ENCODE measurements at places on chromosomes 5 and 9.

DNA sequence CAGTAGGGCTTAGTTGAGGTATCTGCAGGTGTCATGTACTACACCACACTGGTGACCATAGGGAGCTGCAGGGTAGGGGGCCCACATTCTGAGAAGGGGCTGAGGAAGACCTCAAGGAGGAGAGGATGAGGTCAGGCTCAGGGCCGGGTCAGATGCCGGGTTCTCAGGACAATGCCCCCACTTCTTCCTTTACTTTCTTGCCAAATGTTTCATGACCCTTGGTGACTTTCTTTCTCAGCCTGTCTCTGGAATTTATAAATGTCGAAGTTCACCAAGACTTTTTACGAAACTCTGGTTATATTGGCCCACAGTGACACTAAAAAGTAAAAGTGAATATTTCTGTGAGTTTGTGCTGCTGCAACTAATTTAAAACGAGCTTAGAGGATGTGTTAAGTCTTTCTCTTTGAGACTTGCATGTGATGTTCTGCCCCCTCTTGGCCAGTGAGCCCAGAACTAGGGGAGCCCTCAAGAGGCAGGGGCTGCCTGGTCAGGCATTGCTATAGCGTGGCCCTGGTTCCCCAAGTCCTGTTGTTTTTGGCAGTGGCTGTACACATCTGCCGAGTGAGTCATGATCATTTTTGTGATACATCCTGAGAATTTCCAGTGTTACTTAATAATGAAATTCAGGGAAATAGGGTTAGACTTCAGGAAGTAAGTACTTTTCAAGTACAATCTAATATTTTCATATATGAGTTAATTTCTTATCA, 11.2 kb downstream of the ACO1 start:
- peak; percentile 68 for DNase-seq
- H3K27me3 ChIP-seq = no peaks in the 10 kb centered on the region
- H3K4me3 ChIP-seq = no peak overlapping the region
- H3K4me1 ChIP-seq = no peaks in the 10 kb centered on the region
- peak overlapping the region; percentile 32 for H3K27ac ChIP-seq
- H3K36me3 ChIP-seq = no peaks in the 10 kb centered on the region

DNA sequence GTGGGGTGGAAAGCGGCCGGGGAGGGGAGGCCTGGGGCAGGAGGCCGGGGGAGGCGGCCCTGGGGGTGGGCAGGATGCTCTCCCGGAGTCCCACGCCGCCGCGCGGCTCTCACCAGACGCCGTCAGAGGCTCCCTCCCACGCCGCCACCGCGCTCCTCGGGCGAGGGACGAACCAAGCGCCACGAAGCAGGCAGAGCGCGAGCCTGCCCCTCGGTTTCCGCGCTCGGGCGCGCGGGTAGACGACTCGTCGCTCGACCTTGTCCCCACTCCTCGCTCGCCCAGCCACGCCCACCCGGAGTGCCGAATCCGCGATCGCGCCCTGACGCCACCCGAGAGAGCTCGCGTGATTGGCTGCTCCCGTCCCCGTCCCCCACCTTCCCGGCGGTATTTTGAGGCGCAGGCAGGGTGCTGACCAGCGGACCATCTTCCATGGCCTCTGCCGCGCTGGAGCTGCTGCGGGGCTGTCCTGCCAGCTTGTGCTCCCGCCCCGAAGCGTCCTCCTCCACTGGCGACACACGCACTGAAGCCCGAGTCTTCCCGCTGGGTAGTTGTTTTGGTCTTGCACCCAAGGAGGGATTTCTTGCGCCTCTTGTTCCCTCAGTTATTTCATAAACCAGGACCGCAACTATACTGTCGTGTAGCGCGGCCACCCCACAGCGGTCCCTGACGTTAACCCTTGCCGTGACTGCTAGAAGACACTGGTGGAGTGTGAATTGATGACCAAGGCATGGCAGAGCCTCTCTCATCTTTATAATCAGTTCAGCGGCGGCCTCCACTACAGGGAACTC, at the start of gene GNE:
Gene GNE, minus strand, starts transcription at position 241 of the 788 bp plus-strand sequence. CDS start 9,093 bp downstream, outside the sequence.
- no peaks in the 10 kb centered on the region for H3K36me3 ChIP-seq
- DNase-seq = peak; percentile 98
- H3K27me3 ChIP-seq = no peaks in the 10 kb centered on the region

DNA sequence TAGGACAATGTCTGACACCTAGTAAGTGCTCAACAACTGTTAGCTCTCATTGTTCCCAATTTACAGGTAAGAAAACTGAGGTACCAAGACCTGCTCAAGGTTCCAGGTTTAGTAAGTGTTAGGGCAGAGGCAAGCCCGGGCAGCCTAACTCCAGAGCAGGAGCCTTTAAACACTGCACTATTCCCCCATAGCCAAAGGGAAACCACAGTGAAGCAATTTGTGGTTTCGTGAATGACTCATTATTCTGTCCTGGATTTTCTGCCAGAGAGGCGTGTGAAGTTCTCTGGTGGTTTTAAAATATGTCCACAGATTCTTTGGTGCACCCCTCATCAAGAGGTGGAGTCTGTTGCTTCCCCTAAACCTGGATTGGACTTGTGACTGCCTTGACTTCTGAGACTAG, 1.0 kb upstream of the MCC start:
- DNase-seq = peak; percentile 68
- H3K4me3 ChIP-seq = no peak overlapping the region
- no peaks in the 10 kb centered on the region for H3K27me3 ChIP-seq
- peak overlapping the region; percentile 73 for H3K27ac ChIP-seq
- no peaks in the 10 kb centered on the region for H3K36me3 ChIP-seq

GRCh38 chr5:150578781-150579461, 61.5 kb upstream of the SYNPO start:
- no peak overlapping the region for H3K27ac ChIP-seq
- H3K27me3 ChIP-seq = no peaks in the 10 kb centered on the region
- H3K4me1 ChIP-seq = peaks cover 9% of the 10 kb centered on the region
- no peak for DNase-seq

- no peaks in the 10 kb centered on the region for H3K36me3 ChIP-seq
- peak overlapping the region; percentile 99 for H3K27ac ChIP-seq
- DNase-seq = no peak
- H3K4me1 ChIP-seq = no peaks in the 10 kb centered on the region
- H3K4me3 ChIP-seq = peak overlapping the region; percentile 94
Measured at GRCh38 chr9:6006749-6007057, 8.7 kb downstream of the RANBP6 start.

DNA sequence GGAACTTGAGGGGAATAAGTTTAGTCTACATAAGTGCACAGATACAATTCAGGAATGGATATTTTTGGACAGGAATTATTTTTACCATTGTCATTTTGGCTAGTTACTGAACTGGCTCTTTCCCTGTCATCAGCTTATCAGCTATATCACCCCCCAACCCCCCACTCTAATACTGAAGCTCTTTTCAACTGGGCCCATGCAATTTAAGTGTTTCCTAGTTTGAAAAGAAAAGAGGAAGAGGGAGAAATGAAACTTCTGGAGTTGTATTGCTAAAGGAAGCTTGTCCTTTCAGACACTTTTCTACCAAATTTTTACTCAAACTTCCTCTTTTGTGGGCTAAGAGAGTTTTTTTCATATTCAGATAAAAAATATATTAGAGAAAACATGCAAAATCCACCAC, 18.5 kb upstream of the TIMD4 start:
- DNase-seq = no peak
- H3K27me3 ChIP-seq = no peaks in the 10 kb centered on the region
- no peaks in the 10 kb centered on the region for H3K36me3 ChIP-seq

DNA sequence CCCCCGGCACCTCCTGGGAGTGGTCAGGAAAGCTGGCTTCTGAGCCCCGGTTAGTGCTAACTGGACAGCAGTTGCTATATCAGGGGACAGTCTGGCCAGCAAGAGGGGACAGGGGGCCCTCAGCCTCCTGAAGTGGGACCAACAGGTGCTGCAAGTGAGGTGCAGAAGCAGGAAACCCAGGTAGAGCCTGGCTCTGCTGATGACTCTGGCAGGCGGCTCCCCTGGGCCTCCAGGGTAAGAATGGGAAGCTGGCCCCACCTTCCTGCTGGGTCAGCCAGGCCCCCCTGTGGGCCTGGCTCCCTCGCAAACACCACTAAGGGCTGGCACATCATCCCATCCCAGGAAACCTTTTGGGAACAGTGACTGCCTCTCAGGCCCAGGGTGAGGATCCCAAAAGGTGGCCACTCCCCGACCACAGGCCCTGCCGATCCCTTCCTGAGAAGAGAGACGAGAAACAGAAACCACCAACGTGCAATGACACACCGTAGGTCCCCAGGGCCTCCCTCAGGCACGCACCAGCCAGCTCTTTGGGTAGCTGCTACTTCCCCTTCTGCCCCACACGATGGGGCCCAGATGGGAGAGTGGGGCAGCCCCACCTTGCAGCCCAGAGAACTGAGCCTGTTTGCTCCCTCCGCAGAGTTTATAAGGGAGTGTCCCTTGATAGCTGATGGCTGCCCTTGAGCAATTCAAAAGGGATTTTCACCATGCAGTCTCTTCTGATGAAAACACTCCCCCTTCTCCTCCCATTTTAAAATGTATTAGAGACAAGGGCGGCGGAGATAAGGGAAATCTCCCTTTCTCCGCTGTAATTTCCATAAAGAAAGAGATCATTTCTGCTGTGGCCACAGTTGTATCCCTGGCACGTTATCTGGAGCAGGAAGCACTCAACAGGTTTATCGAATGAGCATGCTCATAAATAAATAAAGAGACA, 76.8 kb downstream of the STK10 start:
- DNase-seq = no peak
- no peak overlapping the region for H3K4me3 ChIP-seq
- H3K36me3 ChIP-seq = no peaks in the 10 kb centered on the region
- no peaks in the 10 kb centered on the region for H3K27me3 ChIP-seq
- H3K27ac ChIP-seq = peak overlapping the region; percentile 20

GRCh38 chr9:27664121-27664779, 91.0 kb upstream of the C9orf72 start:
- no peaks in the 10 kb centered on the region for H3K36me3 ChIP-seq
- no peaks in the 10 kb centered on the region for H3K4me1 ChIP-seq
- no peak overlapping the region for H3K4me3 ChIP-seq
- H3K27ac ChIP-seq = no peak overlapping the region
- no peak for DNase-seq
- no peaks in the 10 kb centered on the region for H3K27me3 ChIP-seq
